ENCODE measurements at places on chromosomes 5 and 9.
A peak's percentile ranks its signal among the peaks of the same experiment; 100 is the strongest.

- DNase-seq, result no peak
Observed at GRCh38 chr5:101103874-101104273, 200.8 kb upstream of the ST8SIA4 start.

DNA sequence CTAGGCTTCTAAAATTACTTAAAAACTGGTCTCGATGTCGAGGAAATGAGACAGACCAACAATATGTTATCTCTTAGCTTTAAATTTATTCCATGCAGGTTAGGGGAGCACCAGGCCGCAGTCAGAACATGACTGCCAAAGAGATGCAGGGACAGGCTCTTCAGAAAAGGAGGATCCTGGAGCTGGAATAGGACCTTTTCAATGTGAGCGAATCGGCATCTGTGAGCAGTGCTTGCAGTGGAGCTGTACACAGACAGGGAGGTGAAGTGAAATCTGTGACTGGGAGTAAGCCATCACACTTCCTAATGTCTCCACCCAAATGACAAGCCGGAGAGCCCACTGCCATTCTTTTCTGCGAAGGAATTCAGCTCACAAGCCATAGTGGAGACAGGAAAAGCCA is 78.2 kb downstream of the EFNA5 start:
- no peak for DNase-seq

DNA sequence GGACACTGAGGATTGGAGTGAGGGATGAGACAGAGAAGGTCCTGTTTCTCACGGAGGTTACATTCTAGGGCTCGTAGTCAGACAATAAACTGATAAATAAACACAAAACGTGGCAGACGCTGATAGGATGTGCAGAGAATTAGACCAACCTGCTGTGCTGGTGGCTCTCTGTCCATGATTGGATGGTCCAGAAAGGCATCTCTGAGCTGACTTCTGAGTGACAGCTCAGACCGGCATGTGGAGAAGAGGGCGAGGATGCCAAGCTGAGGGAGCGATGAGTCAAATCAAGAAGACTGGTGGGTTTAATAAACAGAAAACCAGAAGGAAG is 132.3 kb upstream of the TAF11L2 start:
- DNase-seq, result no peak

DNA sequence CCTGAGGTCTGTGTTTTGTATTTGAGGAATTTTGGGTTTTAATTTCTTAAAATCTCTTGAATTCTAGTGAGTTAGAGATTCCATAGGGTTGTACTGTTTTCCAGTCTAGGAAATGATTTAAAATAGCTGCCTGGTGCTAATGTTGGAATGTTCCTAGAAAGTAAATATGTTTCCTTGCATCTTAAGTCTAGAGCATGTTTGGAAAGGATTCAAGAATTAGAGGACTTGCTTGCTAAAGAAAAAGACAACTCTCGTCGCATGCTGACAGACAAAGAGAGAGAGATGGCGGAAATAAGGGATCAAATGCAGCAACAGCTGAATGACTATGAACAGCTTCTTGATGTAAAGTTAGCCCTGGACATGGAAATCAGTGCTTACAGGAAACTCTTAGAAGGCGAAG is 41.8 kb downstream of the LMNB1 start:
- DNase-seq, result no peak

- no peak for DNase-seq
Observed at GRCh38 chr9:15244001-15244441, 63.0 kb downstream of the TTC39B start.

- peak; percentile 46 for DNase-seq
Observed at GRCh38 chr9:137095664-137096517, 9.1 kb downstream of the MAN1B1 start.

DNA sequence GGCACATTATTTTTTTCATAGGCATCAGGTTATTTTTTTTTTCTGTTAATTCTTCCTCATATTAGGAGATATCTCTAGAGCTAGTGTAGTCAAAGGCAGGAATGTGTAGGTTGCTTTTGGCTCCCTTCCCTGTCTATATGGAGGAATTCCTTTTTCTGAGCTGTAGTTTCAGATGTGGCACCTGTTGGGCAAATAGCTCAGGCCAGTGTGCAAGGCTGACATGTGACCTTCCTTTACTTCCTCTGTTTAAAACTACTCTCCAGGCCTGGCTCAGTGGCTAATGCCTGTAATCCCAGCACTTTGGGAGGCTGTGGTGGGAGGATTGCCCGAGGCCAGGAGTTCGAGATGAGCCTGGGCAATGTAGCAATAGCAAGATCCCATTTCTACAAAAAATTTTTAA is 40.5 kb upstream of the KIAA1958 start:
- DNase-seq, result no peak

- DNase-seq, result no peak
Observed at GRCh38 chr9:129052592-129052991, 16.2 kb downstream of the MIGA2 start.

GRCh38 chr5:163306421-163306820 is 131.0 kb upstream of the CCNG1 start:
- DNase-seq, result no peak

- no peak for DNase-seq
Observed at GRCh38 chr5:154850255-154851062, at the start of gene FAXDC2. TSS of gene FAXDC2 (minus strand) at chr5:154850603. CDS start at chr5:154838178, 12,425 bp downstream.

DNA sequence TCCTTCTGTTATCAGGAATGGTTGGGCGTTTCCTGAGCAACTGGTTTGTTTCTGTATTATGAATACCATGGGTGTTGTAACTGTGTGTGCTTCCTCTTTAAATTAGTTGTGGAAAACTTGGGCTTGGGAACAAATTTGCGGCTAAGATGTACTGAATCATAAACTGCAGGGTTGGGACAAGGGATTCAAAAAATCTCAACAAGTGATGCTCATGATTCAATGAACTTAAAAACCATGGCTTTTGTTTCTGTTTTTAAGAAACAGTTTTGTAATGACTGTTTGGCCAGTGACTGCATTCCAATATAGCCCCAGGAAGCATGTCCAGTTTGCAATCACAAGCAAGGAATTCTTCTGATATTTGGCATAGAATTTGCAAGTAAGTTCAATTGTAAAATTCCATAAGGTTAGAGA is 657.5 kb upstream of the WWC1 start:
- no peak for DNase-seq

DNA sequence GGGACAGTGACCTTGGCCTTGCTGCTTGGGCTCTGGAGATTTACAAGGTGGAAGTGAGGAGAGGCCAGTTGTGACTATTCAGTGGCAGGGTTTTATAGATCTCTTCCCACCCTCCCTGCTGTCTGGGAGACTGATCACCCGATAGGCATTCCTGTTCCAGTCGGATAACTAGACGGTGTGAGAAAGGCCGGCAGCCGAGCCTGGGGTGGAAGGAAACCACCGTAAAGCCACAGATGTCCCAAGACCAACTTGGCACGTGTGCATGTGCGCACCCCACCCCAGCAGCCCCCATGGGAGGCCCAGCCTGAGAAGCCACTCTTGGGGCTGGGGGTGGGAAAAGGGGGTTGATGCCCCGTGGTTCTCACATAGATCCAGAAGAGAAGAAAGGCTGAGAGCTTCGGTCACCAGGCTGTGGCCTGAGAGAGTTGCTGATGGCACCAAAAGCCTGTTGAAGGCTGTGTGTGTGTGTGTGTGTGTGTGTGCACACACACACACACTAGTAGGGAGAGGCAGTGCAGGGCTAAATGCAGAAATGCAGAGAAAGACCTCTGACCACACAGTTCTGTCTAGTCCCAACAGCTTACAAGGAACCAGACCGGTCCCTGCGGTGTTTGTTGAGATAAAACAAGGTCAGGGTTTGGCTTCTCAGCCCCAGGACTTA is 225.8 kb downstream of the FANCC start:
- DNase-seq, result no peak

DNA sequence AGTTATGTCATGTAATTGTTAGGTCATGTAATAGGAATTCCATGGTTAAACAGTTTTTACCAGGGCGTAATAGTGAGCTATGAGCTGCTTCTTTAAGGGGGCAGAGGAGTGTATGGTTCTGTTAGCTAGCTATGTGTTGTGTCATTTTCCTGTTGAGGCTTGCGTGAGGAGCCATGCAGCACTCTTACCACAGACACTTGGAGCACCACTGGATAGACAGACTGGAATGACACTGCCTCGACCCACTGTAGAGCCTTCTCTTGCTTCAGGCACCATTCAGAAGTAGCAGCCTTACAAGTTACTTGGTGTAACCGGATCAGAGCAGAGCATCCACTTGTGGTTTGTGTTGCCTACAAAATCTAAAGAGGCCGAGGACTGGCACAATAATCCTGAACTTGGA is 28.3 kb upstream of the STOM start:
- DNase-seq, result no peak

GRCh38 chr9:121592265-121592664 is 59.2 kb upstream of the DAB2IP start:
- DNase-seq, result no peak

- DNase-seq, result no peak
Observed at GRCh38 chr9:136741883-136742571, 713 bp downstream of the LCN10 start.

- DNase-seq, result no peak
Observed at GRCh38 chr9:79135681-79136415, 435.9 kb upstream of the TLE4 start.

DNA sequence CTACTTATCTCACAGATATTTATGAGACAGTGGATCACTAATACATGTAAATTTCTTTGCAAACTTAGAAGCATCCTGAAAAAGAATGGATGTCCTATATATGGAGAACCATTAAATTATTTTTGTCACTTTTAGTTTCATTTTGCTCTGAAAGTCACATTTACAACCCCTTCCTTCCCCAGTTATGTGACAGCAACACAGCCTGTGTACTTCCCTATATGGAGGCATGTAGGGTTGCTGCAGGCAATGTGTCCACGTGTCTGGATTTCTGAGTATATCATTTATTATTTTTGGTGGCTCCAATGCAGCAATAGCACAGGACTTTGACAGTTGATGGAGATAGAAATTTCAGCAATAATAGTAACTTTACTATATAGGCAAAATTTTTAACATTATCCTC is 156.4 kb downstream of the ST8SIA4 start:
- DNase-seq, result no peak

GRCh38 chr5:113292462-113292861 is 142.3 kb downstream of the TSSK1B start:
- no peak for DNase-seq

GRCh38 chr5:42397267-42397666 is 26.0 kb upstream of the GHR start:
- DNase-seq, result no peak
